ENCODE measurements at places on chromosomes 13 and 19.

GRCh38 chr19:52748336-52748950 lies 13.6 kb upstream of the ZNF611 start:
- DNase-seq: no peak

DNA sequence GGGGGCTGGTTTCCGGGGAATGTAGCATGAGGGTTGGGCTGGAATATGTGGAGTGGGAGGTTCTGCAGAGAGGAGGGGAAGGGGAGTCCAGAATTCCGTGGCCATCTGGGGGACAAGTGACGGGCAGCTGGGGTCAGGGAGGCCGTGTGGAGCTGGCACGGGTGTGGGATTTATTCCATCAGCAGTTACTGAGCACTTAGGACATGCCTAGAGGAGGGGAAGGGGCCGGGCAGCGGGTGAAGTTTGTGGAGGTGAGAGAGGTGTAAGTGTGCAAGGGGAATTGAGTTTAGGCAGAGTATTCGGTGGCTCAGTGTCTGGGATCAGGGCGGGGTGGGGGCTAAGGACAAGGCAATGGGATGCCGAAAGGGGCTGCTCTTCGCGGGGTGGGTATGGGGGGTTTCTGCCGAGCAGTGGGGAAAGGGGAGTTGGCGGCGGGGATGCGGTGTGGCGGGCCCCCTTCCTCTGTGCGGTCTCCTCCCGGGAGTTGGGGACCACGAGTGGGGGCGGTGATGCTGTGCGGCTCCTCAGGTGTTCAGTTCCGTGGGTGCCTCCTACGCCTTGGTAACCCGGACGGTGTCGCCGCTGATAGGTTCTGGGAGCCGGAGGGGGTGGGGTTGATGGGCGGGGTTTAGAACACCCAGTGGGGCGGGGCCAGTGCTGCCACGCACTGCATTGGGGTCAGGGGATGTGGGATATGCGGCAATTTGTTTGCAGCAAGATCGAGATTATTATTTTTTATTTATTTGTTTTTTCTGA lies 5.4 kb downstream of the CCDC61 start:
- DNase-seq: peak; percentile 64

GRCh38 chr13:40793339-40793738 lies 3.9 kb downstream of the SLC25A15 start:
- no peak for DNase-seq

DNA sequence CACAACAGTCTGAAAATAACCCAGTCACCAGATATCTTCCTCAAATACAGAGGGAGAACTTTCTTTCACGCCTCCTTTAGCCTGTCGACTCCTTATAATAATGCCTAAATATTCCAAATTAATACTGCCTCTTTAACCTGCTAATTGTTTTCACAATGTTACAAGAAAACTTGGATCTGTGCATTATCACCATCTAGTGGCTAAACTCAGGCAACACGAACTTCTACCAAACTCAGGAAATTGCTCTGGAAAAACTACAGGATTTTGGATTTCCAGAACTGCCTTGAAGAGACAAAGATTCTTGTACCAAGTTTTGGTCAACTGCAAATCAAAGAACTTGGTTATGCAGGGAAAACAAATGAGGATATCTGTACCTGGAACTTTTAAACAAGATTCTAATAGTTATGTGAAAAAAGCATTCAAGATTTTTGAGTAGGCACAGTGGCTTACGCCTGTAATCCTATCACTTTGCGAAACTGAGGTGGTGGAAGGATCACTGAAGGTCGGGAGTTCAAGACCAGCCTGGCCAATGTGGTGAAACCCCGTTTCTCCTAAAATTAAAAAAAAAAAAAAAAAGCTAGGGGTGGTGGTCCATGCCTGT lies 10.8 kb downstream of the CLN5 start:
- DNase-seq: no peak

DNA sequence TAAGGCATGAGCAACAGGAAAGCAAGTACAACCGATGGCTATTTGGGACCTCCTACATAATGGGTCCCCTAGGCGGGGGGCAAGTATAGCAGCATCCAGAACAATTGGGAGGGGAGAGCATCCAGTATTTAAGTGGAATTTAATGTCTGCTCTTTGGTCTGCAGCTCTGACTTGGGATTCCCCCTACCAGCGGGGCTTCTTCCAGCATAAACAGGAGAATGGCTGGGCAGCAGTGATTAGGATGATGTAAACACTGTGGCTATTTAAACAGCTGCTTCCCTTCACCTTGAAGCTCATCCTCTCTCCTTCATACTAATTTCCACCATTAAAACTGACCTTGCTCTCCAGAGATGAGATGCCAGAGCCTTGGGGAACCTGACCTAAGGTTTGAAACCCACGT lies 73.9 kb upstream of the OXGR1 start:
- no peak for DNase-seq

- no peak for DNase-seq
Observed at GRCh38 chr19:50977626-50978025, 6.1 kb downstream of the KLK7 start.

DNA sequence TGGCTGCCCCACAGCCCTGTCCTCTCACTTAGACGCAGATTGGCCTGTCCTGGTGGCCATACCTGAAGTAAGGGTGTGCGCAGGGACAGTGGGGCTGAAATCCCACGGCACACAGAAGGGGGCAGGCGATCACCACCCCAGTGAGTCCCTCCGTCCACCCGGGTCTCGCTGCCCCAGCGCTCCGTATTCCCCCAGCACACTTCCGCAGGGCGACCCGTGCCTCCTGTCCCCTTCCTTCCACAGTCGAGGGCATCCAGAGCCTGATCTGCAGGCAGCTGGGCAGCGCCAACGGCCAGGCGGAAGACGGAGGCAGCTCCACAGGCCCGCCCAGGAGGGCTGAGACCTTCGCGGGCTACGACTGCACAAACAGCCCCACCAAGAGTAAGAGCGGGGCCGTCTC lies 25.3 kb downstream of the PEX11G start:
- no peak for DNase-seq

DNA sequence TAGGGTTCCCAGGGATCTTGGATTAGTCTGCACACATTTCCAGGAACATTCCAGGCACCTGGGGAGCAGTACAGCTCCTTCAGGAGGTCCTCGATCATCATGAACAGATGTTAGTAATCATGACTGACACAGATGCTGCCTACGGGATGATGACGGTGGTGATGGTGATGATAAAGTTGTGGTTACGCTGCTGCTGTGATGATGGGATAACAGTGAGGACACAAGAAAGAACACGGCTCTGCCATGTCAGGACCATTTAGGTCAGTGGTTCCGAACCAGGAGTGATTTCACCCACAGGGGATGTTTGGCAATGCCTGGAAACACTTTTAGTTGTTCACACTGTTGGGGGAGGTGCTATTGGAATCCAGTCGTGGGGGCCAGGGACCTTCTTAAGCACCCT lies 1193.0 kb downstream of the UQCRFS1 start:
- no peak for DNase-seq

DNA sequence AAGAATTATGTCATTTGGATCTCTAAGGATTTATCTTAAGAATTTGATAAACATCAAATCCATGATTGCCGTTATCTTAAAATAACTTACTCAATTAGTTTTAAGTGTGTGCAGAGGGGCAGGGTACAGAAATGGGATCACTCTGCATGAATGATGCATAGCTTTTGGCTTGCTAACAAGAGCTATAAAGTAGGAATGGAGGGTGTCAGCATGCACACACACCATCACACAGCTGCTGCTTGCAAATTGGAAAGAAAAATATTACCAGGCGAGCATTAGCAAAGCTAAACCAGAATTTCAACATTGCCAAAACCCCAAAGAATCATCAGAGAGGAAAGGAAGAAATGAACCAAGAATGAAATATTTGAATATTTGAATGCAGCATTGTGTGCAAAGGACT lies 580.6 kb downstream of the LMO7 start:
- DNase-seq: no peak

DNA sequence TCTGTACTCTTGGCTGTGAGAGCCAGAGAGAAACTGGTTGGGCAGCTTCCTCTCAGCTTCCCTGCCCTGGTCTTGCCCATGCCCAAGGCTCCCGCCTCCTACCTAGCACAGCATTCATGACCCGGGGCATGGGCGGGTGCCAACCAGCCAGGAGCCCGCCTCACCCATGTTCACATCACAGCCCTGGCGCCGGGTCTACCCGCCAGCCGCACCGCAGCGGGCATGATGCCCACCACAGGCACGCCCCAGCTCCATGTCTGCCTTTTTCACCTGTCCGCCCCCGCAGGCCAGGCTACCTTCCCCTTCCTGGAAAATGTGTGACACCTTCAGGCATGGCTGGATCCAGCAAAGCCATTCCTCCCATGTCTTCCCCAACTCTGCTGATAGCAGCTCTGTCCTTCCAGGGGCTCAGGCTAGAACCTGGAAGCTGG lies 42.1 kb downstream of the PTPRS start:
- DNase-seq: no peak

GRCh38 chr19:35528218-35529038 lies at the start of gene SBSN:
SBSN (minus strand) TSS chr19:35528311; CDS start chr19:35528281, 30 bp downstream.
- no peak for DNase-seq

DNA sequence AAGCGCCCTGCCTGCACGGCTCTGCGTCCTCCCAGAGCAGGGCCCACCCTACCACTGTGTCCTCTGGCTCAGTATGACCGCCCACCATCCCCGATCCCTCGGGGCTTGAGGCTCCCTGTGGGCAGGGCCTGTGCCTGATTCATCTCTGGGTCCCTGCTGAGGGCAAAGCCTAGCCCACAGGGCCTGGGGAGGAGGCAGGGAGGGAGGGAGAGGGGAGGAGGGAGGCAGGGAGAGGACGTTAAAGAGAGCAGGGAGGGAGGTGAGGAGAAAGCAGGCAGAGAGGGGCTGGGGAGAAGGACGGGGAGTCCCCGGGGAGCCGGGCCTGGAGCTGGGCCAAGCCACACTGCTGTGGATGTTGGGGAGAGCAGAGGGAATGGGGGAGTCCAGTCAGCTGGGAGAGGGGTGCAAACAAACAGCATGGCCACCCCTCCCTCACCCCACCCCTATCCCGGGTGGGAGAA lies 4.0 kb upstream of the ERFL start:
- DNase-seq: no peak

- no peak for DNase-seq
Observed at GRCh38 chr13:109418111-109418510, 368.3 kb downstream of the IRS2 start.

DNA sequence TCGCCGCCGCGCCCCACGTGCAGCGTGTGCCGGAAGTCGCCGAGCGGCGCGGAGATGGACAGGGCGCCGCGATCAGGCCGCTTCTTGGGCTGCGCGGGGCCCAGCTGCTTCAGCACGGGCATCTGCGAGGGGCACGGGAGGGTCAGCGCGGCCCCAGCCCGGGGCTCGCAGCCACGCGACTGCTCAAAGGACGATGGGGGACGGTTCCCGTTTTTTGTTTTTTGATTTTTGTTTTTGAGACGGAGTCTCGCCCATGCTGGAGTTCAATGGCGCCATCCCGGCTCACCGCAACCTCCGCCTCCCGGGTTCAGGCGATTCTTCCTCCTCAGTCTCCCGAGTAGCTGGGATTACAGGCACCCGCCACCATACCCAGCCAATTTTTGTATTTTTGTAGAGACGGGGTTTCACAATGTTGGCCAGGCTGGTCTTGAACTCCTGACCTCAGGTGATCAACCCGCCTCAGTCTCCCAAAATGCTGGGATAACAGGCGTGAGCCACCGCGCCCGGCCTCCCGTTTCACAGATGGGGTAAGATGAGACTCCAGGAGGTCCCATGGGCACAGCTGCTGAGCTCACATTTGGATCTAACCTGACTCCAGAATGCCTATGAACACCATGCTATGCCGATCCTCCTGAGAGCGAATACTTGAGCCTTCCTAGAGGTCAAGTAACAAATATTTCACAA lies 2.0 kb upstream of the LENG9 start:
- DNase-seq: no peak

- no peak for DNase-seq
Observed at GRCh38 chr13:38888309-38888708, 102.3 kb downstream of the STOML3 start.

DNA sequence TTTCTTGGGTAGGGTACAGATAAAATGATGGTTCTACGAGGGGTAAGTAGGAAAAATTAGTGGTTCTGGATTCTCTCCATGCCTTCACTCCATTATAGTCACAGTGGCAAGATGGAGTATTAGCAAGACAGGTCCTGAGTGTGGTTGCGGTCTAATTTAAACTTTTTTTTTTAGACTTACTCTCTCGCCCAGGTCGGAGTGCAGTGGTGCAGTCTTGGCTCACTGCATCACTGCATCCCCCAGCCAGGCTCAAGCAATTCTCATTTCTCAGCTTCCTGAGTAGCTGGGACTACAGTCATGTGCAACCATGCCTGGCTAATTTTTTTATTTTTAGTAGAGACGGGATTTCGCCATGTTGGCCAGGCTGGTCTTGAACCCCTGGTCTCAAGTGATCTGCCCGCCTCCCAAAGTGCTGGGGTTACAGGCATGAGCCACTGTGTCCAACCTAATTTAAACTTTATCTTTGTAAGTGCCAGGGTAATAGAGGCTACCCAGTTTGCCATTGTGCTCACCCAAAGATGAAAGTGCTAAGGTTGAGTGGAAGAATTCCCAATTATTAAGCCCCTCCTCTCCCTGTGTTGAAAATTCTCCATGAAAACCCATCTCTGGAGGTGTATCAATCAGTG lies 135.6 kb downstream of the TM9SF2 start:
- DNase-seq: no peak

DNA sequence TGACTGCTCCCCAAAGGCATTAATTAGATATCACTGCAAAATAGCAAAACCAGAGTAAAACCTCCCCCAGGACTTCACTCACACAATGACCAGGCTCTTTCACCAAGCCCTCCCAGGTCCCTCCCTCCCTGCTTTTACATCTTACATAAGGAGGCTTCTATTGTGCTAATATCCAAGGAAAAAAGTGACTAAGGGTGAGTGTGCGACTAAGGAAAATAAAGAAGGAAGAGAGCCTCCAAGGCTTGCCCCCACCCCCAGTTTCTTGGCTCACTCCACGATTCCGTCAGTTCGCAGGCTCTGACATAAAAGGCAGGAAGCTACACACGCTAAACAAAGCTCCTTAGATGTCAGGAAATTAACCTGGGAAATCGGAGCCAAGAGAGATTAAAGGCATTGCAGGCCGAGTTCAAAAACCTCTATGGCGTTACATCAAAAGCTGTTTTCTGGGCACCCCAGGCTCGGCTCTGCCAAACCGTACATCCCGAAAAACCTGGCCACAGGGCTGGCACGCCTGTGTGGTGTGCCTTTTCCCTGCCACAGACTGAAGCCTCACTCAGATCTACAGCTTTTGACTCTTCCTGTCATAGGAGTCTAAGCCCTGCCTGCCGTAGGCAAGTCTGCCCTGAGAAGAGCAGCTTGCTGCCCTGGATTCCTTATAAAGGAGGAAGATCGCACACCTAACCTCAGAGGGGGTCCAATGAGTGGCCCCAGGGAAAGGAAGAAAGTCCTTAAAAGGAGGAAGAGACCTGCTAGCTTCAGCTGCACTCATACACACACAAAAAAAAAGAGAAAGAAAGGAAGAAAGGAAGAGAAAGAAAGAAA lies 67.0 kb upstream of the SERP2 start:
- DNase-seq: no peak

DNA sequence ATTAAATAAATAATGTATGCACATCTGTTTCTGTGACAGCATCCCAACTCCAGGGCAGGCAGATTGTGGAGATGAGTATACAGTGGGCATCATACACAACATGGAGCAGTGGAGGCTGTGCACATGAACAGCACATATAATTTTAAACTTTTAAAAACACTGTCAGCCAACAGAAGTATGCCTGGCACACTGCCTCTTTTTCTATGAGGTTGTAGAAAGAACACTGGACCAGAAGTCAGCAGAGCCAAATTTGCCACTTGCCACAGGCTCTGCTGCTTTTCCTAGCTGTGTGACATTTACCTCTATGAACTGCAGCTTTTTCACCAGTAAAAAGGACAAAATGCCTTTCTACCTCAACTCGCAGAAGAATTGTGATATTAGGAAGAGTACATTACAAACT lies 118.7 kb downstream of the FRY start:
- DNase-seq: no peak

GRCh38 chr19:1851654-1852580 lies 3.6 kb upstream of the REXO1 start:
- peak; percentile 66 for DNase-seq

GRCh38 chr19:18183529-18183928 lies 9.5 kb upstream of the MPV17L2 start:
- DNase-seq: no peak
